ENCODE measurements at places on chromosomes 2 and 18.

- no peak for DNase-seq
Measured at GRCh38 chr2:129732630-129733026, 246.8 kb upstream of the RAB6C start.

- no peak for DNase-seq
Measured at GRCh38 chr18:59839246-59839645, 60.5 kb upstream of the PMAIP1 start.

DNA sequence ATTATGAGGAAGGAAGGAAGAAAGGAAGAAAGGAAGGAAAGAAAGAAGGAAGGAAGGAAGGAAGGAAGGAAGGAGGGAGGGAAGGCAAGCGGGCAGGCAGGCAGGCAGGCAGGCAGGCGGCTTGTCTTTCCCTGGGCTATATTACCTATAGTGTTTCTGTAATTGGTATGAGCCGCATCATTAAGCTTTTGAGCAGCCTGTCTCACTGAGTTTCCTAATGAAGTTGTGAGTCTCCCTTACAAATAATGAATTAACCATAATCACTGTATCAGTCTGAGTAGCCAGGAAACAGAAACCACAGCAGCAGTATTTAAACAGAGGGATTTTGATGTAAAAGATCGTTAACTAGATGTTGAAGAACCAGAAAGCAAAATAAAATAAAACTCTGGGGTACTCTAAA is 11.8 kb upstream of the SULT1C3 start:
- DNase-seq = no peak

DNA sequence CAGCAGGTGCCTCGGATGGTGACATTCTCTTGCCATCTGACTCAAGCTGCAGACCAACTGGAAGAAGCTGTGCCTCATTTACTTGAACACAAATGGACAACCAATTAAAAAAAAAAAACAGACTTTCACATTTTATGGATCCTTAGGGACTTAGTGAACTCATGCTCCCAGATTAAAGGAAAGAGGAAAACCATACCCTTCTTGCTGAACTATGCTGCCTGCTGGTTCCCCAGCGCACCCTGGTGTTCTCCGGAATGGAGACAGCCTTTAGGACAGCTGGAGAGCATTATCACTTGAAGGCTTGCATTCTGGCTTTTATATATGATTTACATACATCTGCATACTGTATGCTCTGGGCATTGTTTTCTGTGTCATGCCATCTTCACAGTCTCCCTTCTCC is 370.7 kb downstream of the SLC4A3 start:
- peak; percentile 69 for DNase-seq

GRCh38 chr2:240216167-240216566 is 75.7 kb upstream of the OTOS start:
- no peak for DNase-seq

DNA sequence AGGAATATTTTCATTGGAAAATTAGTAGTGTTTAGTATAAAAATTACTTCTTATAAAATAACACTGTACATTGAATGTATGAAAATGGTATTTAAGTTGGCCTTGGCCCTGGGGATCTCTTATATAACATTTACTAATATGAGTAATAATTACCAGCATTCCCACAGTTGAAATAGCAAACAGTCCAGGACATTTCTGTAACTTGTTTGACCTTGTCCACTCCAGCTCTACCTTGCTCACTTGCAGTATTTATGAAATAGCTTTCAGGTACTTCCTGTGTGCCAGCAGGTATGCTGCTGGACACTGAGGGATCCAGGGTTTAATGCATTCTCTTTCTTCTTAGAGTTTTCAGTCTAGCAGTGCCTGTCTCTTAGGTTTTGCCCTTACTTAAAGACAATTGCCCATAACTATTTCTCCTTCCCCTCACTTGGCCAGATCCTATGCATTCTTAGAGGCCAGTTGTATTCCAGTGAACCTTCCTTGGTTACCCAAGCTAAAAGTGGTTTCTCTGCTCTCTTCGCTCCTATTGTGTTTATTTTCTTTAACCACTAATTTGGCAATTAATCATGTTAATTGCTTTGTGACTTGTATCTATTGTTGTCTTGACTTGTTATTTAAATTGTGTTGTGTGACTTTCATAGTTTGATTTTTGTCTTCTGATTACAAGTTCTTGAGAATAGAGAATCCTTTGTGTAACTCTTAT is 25.9 kb downstream of the BABAM2 start:
- DNase-seq = no peak

GRCh38 chr2:133504566-133505505 is 63.4 kb downstream of the NCKAP5 start:
- peak; percentile 80 for DNase-seq

DNA sequence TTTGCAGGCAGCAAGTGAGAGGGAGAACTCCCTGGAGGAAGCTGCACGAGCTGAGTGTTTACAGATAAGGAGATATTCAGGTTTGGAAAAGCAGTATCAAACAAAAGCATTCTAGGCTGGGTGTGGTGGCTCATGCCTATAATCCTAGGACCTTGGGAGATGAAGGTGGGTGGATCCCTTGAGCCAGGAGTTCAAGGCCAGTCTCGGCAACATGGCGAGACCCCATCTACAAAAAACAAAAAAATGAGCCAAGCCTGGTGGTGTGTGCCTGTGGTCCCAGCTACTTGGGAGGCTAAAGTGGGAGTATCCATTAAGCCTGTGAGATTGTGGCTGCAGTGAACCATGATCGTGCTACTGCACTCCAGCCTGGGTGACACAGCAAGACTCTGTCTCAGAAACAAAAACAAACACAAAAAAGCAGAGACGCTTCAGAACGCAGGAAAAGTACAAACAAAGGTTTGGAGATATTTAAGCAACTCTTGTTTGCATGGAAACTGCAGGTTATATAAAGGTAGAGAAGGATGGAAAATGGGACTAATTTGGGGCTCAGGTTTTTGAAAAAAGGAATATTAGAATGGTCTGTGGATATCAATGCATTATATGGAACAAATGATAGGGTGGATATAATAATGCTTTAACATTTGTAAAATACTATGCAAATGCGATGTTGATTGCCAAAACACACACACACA is 31.6 kb downstream of the MYCN start:
- no peak for DNase-seq

- DNase-seq = no peak
Measured at GRCh38 chr2:95352310-95353054, 50.0 kb upstream of the FAHD2A start.

- no peak for DNase-seq
Measured at GRCh38 chr2:70503896-70504295, 49.7 kb downstream of the TGFA start.

- DNase-seq = no peak
Measured at GRCh38 chr18:35378574-35378896, 1.4 kb upstream of the ZNF396 start.

DNA sequence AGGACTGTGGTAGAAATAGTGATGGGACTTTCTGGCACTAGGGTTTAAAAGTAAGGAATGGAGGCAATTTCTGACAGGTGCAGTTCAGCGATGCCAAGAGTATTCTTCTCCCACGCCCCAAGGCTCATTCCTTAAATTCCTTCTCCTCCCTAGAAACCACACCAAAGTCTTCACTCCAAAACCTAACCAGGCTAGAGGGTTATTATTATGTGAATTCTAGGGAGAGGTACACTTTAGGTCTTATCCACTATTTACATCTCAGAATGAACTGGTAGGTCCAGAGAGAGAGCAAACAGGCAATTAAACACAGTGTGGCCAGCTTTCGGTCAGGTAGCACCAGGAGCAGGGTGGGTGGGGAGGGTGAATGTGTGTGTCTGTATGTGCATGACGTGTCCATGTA is 11.4 kb downstream of the IL1F10 start:
- DNase-seq = no peak

GRCh38 chr18:48036226-48036625 is 105.8 kb upstream of the SMAD2 start:
- no peak for DNase-seq

Data from fibroblast of skin of right quadriceps (primary cell).